ENCODE measurements at places on chromosomes 6 and 20.

GRCh38 chr6:53466257-53466656 lies 78.6 kb downstream of the GCLC start:
- DNase-seq = no peak

DNA sequence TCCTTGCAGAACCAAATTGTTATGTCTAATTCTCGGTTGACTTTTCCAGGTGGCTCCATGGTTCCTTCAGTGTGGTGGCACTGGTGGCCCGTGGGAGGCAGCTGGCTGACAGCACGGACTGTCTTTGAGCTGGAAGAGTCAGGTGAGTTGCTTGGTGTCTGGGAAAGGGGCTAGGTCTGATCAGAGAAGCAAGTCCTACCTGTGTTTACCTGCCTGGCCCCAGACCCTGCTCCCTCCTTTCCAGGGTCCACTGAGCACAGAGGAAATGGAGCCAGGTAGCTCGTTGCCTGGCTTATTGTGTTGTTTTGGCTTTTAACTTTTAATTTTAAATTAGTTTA lies 111.8 kb downstream of the BANF2 start:
- DNase-seq = no peak

DNA sequence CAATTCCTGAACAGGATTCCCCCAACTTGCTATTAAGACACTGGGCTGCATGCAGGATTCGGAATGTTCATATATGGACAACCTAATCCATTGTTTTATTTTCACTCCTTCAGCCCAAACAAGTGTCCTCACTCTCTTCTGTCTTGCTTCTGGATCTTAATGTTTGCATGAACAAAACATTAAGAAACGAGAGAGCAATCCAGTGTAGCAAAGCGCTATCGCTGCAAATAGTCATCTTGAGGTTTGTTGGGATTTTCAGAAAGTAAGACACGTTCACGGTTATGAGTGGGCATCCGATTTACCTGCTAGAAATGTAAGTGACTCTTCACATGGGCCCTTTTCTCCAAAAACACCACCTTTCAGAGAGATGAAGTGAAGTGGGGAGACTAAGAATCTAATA lies 156.4 kb downstream of the MBOAT1 start:
- no peak for DNase-seq

DNA sequence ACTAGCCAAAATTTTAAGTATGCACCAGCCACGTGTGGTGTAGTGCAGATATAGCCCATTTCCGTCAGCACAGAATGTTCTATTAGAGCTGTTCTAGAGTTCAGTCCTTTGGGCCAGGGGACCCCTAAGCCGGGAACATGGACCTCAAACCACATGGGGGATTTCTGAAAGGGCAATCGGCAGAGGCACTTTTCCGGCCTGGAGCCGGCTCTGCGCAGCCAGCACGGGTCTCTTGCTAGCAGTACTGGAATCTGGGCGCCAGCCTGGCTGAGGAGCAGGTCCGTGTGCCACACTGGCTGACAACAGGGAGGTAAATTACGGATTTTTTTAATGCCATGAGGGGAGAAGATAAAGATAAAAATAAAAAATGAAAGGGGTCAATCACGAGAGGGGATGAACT lies 120.5 kb downstream of the SULF2 start:
- no peak for DNase-seq

GRCh38 chr6:101544286-101544685 lies 150.8 kb downstream of the GRIK2 start:
- DNase-seq = no peak

DNA sequence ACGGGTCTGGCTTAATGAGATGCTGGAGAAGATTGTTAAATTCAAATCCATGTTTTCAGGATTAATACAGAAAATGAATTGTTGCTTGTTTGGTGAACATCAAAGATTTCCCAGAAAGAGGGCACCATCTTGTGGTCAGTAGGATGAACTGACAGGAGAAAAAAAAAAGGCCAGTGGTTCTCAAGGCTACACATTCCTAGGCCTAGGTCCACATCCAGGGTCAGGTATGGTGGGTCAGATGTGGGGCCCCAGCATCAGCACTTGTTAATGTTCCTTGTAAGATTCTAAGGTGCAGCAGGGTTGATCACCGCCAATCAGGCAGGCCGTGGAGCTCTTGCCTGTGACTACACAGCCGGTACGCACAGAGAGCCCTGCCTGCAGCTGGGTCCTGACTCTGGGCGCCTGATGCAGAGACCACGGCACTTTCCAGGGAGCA lies 34.0 kb upstream of the FOXO3 start:
- no peak for DNase-seq

DNA sequence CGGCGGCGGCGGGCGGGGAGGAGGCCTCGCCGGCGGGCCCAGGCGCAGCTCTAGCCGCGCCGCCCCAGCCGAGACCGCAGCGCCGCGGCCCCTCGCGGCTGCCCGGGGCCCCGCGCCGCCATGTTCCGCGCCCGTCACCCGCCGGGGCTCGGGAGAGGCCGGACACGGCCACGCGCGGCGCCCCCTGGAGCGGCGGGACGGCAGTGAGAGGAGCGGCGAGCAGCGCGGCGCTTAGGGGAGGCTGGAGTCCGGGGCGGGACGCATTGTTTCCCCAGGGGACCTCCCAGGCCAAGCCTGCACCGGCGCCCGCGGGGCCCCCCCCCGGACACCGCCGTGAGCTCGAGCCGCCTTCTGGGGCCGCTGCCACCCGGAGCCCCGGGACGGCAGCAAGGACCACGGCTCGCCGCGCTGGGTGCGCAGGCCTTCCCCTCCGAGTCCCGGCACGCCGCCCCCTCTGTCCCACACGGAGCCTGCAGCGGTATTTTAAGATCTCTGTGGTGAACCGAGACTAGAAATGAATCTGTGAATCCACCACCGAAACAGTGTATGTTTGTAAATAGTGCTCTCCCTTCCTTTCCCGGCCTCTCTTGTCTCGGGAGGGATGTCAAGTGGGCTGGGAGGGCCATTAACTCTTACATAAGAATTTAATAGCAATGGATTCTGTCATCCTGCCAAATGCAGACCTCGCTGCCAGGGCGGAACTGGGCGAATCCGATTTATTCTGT lies 424 bp upstream of the KIF13A start:
- DNase-seq = no peak

DNA sequence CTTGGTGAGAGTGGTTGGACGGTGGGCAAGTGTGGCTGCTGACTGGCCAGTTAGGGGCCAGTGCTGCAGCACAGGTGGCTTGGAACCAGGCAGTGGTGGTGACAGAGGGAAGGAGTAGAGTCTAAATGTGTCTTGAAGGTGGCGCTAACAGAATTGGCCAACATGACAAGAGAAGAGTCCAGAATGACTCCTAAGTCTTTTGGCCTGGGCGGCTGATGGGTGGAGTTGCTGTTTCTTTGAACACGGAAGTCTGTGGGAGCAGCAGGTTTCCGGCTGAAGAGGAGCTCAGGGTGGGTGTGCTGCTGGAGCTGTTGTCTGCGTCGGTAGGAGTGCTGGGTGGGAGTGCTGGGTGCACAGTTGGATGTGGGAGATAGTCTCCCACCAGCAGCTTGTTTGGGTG lies 10.1 kb downstream of the LSM14B start:
- DNase-seq = no peak

- no peak for DNase-seq
Measured at GRCh38 chr6:68328156-68328555, 306.9 kb upstream of the ADGRB3 start.

GRCh38 chr6:136148051-136148450 lies 102.1 kb downstream of the MTFR2 start:
- no peak for DNase-seq

DNA sequence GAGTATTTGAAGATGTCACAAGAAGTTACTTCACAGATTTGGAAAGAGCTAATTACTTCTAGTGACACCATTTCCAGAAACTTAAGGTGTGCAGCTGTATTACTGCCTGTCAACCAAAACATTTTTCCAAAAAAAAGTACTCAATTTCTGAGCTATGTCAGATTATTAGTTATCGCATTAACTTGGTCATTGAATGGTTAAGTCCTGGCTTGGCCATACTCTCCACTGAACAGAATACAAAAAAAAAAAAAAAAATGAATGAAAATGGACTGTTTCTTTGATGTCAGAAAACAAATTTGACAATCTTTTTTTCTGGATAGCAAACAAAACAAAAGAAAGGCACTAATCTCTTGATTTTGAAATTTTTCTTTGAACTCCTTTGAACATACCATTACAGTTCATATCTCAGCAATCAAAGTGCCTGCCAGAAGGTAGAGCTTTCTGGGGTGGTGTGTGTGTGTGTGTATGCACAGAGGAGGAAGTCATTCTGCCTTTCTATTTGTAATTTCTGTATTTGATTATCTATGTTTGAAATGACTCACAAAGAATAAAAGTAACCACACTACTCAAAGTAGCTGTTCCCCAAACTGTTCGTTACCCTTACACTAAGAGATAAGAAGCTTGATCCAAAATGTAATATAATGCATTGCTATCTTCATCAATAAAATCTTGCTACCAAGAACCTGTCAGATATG lies 210.8 kb upstream of the FUT9 start:
- DNase-seq = no peak

GRCh38 chr6:13682346-13682745 lies 29.3 kb downstream of the RANBP9 start:
- DNase-seq = no peak

GRCh38 chr6:166112580-166112979 lies 55.1 kb downstream of the TBXT start:
- no peak for DNase-seq

DNA sequence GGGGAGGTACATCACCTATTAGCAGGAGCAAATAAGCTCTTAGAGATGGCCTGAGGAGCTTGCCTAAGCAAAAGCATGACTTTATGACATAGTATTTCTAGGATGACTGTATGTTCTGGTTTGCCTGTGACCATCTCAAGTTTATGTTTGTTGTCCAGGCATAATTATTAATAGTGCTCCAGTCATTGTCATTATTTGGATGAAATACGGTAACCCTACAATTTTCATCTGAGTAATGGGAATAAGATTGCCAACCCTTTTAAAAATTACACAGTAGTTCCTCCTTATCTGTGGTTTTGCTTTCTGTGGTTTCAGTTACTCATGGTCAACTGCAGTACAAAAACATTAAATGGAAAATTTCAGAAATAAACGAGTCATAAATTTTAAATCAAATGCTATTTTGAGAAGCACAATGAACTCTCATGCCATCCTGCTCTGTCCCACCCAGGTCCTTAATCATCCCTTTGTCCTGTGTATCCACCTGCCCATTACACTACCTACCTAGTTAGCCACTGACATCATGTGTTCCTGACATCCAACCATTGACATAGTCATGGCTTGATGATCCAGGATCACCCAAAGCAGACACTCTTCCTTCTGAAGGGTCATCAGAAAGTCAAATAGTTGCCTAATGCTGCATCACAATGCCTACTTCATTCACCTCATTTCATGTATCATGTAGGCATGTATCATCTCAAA lies 27.0 kb upstream of the TFB1M start:
- DNase-seq = no peak

- no peak for DNase-seq
Measured at GRCh38 chr6:138597336-138597735, 98.0 kb upstream of the NHSL1 start.

DNA sequence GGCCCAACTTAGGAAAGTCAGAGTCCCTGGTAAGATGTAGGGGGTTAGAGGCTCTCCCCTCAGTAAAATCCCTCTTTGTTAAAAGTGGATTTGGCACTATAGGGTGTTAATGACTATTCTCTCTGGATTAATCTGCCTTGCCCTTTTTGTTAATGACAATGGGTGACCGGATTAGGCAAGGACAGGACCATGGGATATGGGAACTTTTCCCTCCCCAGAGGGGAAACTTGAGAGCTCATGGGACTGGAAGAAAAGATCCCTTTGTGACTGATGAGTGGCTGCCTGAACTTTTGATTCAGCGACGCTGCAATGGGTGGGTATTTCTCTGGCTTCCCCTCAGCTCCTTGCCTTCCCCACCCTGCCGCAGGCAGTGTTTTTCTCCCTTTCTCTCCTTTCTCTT lies 12.2 kb upstream of the TAAR9 start:
- no peak for DNase-seq

GRCh38 chr6:186340-186965 lies 105.8 kb upstream of the DUSP22 start:
- no peak for DNase-seq

- DNase-seq = no peak
Measured at GRCh38 chr6:73802366-73802765, 106.4 kb downstream of the CD109 start.

- DNase-seq = no peak
Measured at GRCh38 chr20:37902504-37903313, at the start of gene VSTM2L. TSS of gene VSTM2L (plus strand) at chr20:37903127. CDS start at chr20:37903351, 224 bp downstream.

- DNase-seq = no peak
Measured at GRCh38 chr20:23296841-23297701, 53.5 kb upstream of the NXT1 start.

DNA sequence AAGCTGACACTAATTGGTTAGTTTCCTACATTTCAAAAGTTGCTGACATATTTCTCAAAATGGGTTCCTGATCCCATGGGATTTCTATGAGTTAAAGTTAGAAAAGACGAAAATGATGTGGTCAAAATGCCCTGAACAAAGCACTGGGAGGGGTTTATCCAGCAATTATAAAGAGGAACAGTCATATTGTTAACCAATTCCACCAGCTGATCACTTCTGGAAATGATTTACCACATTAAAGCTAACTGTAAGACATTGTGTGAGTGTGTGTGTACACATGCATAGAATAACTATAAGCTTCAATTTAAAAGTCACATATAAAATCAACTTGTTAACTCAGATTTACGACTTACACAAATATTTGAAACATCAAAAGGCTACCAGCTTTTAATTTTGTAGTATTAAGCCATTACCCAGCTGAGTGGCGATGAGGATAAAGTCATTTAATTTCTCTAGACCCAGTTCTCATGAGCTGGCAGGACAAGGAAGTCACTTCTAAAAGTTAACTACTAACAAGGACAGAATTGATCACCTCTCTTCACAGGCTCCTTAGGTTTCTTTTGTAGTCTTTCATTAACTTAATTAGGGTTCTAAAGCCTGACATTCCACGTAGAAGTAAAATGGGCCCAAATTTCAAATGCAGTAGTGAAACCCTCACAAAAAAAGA lies 40.4 kb downstream of the MAN1A1 start:
- no peak for DNase-seq

DNA sequence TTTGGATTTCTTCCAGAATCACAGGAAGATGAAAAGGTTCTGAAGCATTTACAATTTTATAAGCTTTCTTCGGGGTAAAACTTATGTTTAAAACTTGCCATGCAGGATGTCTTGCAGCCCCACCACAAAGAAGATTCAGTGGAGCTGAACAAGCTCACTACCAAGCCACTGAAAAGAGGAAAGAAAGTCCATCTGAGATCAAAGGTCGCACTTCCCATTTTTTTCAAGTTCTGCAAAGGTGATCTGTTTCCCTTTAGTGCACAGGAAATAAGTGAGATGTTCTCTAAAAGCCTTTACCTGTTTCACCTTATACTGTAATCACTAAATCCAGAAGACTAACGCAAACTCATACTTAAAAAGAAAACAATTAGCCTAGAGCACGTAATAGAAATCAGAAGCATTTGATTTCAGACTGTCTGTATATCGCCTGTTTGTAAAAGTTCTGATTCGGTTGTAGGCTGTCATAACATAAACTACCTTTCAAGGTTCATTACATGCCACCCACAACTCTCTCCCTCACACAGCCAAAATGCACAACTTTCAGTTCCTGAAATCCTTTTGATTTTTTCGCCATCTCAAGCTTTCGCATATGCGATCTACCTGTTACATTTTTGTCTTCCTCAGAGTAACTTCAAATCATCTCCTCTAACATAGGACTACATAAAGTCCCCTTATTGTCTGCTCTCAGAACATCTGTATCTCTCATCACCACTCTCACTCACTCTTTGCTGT lies 1.8 kb downstream of the ECHDC1 start:
- no peak for DNase-seq

GRCh38 chr6:169034516-169035167 lies 219.0 kb downstream of the THBS2 start:
- DNase-seq = no peak

- DNase-seq = no peak
Measured at GRCh38 chr6:139112146-139112545, 22.7 kb upstream of the HECA start.

GRCh38 chr6:105357165-105357564 lies 45.7 kb downstream of the PREP start:
- no peak for DNase-seq

Data from CD8-positive, alpha-beta T cell (primary cell).